ENCODE measurements at places on chromosomes 12 and 14.

- DNase-seq, result no peak
Measured at GRCh38 chr12:75850721-75851462, 180.7 kb downstream of the PHLDA1 start.

DNA sequence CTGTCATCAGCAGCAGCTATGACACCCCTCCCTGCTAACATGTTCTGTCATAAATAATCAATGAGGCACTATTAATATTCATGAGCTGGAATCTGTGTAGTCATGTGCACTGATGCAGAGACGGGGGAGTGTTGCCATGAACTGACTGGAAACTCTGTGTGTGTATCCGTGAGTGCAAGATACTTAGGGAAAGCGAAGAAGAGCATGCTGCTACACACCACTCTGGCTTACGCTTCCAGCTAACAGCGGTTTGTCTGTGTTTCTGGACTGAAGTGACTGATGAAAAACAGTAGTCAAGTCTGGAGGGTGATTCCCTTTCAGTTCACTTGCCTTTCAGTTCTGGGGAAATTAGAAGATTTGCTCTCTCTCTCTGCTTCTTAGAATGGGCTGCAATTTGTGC lies 249.4 kb downstream of the PDZRN4 start:
- DNase-seq, result no peak

- no peak for DNase-seq
Measured at GRCh38 chr12:21296751-21297406, 37.8 kb downstream of the SLCO1A2 start.

DNA sequence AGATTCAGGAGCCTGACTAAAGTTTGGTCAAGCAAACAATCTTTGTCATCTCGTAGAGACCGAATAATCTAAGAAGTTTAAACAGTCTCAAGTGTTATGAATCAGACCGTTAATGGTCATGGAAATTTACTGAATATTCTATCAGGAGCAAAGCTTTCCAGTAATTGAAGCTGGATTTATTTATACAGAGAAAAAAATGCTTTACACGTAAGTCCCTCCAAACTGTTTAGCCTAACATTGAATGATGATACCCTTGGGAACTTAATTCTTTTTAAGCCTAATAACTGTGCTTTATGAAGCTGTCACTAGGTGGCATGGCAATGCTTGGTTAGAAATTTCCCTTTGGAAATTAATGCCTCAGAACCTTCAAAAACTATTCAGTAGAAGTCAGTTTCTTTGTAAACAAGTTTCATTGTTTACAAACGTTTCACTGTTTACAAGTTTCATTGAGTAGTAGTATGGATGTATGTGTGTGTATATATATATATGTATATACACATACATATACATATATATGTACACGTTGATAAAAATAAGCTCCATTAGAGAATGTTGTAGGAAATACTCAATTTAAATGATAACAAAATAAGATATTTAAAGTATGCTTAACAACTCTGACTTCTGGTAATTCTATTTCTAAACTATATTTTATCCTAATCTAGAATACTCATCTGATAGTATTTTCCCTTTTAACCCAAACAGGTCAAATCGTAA lies 32.1 kb downstream of the DEPDC4 start:
- DNase-seq, result no peak

DNA sequence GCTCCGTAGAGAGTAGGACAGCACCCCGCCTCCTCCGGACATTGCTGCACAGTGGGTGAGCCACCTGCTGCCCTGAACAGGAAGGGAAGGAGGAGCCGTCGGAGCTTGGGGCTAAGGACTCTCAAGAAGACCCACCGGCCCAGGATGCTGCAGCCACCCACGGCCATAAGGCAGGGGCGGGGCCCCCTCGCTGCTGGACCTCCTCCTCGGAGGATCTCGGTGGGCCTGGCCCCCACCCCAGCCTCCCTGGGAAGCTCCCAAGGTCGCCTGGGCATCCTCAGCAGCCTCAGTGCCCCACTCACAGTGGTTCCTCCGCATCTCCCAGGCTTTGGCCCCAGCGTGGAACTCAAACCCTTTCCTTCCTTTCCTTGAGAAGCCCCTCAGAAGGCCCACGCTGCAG lies 68.6 kb upstream of the DIO3 start:
- DNase-seq, result no peak

All from stimulated activated CD8-positive, alpha-beta memory T cell treated with anti-CD3 and anti-CD28 coated beads, Interleukin-7, amount 100 ng/mL, for 4 hours (primary cell).